ENCODE measurements at places on chromosomes 4 and X.

- peak overlapping the region; percentile 78 for H3K27ac ChIP-seq
- H3K36me3 ChIP-seq: no peaks in the 10 kb centered on the region
- peaks cover 9% of the 10 kb centered on the region for H3K27me3 ChIP-seq
- H3K4me3 ChIP-seq: peak overlapping the region; percentile 90
Measured at GRCh38 chrX:41923978-41924683, 777 bp upstream of the CASK start.

DNA sequence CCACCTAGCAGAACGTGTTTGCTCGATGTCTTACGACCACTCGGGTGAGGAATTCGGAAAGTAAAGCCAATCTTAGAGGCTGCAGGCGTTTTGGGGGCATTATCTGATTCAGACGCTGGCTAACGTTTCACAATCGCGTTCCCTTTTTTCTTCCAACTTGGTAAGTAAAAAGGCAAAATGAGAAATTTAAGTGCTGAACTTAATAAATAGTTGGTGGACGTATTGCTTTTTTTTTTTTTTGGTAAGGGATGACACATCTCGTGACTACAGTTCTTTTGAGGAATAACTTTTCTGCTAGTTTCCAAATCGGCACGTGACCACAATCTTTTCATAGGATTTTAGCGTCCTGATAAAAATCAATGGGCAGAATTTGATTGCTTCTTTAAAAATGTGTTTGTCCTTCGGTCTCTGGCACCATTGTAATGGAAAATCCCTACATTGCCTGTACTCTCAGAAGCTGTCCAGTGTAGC is 848 bp downstream of the RAB9A start:
- peaks cover 57% of the 10 kb centered on the region for H3K4me1 ChIP-seq
- H3K4me3 ChIP-seq: peak overlapping the region; percentile 91
- peaks cover 1% of the 10 kb centered on the region for H3K27me3 ChIP-seq
- DNase-seq: no peak
- H3K27ac ChIP-seq: peak overlapping the region; percentile 91

DNA sequence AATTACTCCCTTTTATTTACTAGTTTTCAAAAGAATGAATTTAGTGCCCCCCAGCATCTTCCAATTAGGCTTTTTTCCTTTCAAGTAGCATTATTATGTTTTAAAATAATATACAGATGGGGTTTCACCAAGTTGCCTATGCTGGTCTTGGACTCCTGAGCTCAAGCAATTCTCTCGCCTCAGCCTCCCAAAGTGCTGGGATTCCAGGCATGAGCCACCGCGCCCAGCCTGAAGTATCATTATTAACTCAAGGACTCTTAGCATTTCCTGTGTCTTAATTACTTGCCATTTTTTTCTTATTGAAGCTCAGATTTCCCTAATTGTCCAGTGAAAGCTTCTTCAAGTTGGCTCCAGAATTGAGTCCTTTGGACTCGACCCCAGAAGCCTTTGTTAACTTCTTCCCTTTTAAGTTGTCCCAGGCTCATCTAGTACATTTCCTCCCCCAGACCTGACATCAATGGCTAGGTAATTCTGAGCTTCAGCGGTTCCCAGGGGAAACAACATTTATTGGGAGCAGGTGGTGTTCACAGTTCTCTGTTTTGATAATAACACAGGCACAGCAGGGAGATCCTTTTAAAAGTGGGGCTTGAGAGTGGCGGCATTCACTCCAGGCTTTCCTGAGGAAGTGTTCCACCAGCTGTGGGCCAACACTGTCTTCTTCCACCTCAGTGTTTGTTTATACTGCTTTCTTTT is 10.0 kb downstream of the SAT1 start:
- H3K36me3 ChIP-seq: no peaks in the 10 kb centered on the region
- no peaks in the 10 kb centered on the region for H3K27me3 ChIP-seq
- H3K27ac ChIP-seq: no peak overlapping the region
- no peak overlapping the region for H3K4me3 ChIP-seq

DNA sequence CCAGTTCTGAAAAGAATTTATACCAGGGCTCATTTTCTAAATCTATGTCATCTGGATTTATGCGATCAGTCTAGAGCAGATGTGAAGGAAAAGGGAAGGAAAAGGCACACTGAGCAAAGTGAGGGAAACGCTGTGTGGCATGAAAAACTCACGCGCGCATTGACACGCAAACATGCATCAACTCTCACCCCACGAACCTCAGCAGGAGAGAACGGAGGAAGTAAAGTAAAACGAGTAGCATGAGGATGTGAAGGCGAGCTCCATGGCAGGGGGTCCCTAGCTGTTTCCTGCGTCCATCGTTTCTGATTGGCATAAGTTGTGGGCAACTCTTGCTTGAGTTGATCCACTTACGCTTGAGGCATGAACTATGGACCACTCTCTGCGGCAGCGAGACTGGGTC is 102.8 kb upstream of the PDLIM3 start:
- no peak overlapping the region for H3K4me3 ChIP-seq
- no peaks in the 10 kb centered on the region for H3K36me3 ChIP-seq
- DNase-seq: no peak
- no peak overlapping the region for H3K27ac ChIP-seq

- DNase-seq: no peak
- H3K36me3 ChIP-seq: peaks cover 44% of the 10 kb centered on the region
- no peak overlapping the region for H3K4me3 ChIP-seq
- no peak overlapping the region for H3K27ac ChIP-seq
Measured at GRCh38 chr4:84796394-84796793, 170.1 kb downstream of the WDFY3 start.

- H3K36me3 ChIP-seq: peaks cover 22% of the 10 kb centered on the region
- H3K4me1 ChIP-seq: peaks cover 28% of the 10 kb centered on the region
- no peak overlapping the region for H3K27ac ChIP-seq
- no peak for DNase-seq
- no peak overlapping the region for H3K4me3 ChIP-seq
- peaks cover 1% of the 10 kb centered on the region for H3K27me3 ChIP-seq
Measured at GRCh38 chr4:159312236-159312635, 209.4 kb downstream of the RAPGEF2 start.

DNA sequence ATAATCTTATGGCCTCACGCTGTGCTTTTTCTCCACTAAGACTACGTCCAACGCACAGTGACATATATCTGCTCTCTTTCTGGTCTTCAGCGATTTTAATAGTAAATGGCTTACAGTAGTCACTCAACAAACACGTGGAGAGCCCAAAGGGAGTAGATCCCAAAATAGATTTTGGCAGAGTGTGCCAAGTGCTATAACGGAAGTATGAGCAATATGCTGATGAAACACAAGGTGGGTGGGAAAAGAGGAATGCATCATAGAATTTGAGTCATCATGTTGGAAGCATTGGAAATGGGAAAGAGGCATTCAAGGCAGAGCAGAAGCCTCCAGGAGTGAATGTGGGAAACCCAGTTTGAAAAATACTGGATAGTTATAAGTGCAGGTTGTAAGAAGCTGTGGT is 129.1 kb upstream of the LDB2 start:
- DNase-seq: peak; percentile 98
- peak overlapping the region; percentile 92 for H3K27ac ChIP-seq
- H3K4me1 ChIP-seq: peaks cover 80% of the 10 kb centered on the region
- H3K4me3 ChIP-seq: peak overlapping the region; percentile 48

- no peak overlapping the region for H3K27ac ChIP-seq
- no peaks in the 10 kb centered on the region for H3K27me3 ChIP-seq
- DNase-seq: no peak
- no peak overlapping the region for H3K4me3 ChIP-seq
- H3K4me1 ChIP-seq: no peaks in the 10 kb centered on the region
- no peaks in the 10 kb centered on the region for H3K36me3 ChIP-seq
Measured at GRCh38 chrX:27435031-27435430, 28.1 kb downstream of the PPP4R3C start.

DNA sequence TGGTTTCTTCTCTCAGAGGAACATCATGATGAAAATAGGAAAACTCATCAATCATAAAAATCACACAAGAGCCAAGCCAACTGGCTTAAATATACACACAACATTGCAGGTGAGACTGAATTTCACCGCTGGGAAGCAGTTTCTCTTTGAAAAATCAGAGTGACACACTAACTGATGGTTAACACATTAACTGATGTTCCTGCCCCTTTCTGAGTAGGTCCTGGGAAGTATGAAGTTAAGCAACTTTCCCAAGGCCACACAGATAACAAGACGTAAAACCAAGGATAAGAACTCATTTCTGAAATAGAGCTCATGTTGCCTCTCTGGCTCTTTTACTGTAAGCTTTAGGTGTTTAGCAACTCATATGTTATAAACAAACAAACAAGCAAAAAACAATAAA is 813.7 kb upstream of the HS3ST1 start:
- H3K27me3 ChIP-seq: no peaks in the 10 kb centered on the region
- no peak overlapping the region for H3K27ac ChIP-seq
- DNase-seq: no peak

DNA sequence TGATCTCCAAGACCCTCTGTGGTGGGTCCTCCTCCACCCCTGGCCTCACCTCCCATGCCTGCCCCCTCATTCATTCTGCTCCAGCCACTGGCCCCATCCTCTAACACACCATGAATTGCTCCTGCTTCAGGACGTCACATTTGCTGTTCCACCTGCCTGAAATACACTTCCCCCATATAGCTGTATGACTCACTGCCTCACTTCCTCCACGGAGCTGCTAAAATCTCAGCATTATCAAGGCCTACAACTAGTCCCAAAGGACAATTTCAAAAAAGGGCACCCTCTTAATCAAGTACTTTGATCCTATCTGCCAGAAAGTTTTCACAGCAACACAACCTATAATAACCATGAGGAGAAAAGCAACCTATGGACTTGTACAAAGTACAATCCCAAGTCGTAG is 43.6 kb upstream of the PHOX2B start:
- no peaks in the 10 kb centered on the region for H3K4me1 ChIP-seq
- no peak for DNase-seq
- H3K4me3 ChIP-seq: no peak overlapping the region
- peaks cover 20% of the 10 kb centered on the region for H3K27me3 ChIP-seq

DNA sequence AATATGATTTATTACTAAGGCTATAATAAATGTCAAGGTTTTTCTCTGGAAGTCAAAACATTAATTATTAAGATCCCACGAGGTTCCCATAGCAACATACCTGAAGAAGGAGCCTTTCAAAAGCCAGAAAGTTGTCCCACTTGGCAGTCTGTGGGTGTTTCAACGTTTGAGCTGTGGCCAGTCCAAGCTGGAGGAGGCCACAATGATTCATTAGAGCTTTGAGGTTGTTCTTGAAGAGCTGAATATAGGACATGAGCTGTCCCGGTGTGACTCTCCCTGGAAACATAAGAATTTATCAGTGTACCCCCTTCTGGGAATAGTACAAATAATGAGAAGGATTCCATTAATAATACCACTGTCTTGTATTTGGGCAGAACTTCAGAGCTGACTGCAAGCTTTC is 92.1 kb downstream of the SCFD2 start:
- peaks cover 23% of the 10 kb centered on the region for H3K4me1 ChIP-seq
- H3K36me3 ChIP-seq: peaks cover 22% of the 10 kb centered on the region
- no peaks in the 10 kb centered on the region for H3K27me3 ChIP-seq
- H3K27ac ChIP-seq: peak overlapping the region; percentile 52
- no peak overlapping the region for H3K4me3 ChIP-seq
- peak; percentile 48 for DNase-seq

- peak overlapping the region; percentile 37 for H3K27ac ChIP-seq
- peaks cover 26% of the 10 kb centered on the region for H3K4me1 ChIP-seq
- no peaks in the 10 kb centered on the region for H3K27me3 ChIP-seq
- DNase-seq: peak; percentile 47
- peaks cover 7% of the 10 kb centered on the region for H3K36me3 ChIP-seq
Measured at GRCh38 chr4:186781032-186781917, 57.6 kb upstream of the FAT1 start.

DNA sequence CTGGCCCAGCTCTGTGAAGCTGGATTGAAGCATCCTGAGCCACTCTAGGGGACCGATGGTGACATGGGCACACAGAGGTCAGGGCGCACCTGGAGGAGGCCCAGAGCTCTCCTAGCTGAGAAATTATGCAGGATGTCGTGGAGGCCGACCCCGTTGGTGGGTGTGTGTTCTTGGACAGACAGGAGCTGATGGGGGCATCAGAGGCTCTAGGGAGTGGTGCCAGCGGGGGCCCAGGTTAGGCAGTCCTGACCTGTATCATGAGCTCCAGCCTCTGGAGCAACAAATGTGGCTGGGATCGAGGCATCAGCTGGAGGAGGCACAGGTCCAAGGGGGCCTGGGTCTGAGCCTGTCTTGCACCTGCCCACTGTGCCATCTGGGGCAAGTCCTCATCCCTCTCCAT is 124.6 kb upstream of the PSAPL1 start:
- DNase-seq: no peak
- peaks cover 16% of the 10 kb centered on the region for H3K27me3 ChIP-seq
- peaks cover 17% of the 10 kb centered on the region for H3K4me1 ChIP-seq
- no peak overlapping the region for H3K4me3 ChIP-seq
- no peak overlapping the region for H3K27ac ChIP-seq
- peaks cover 11% of the 10 kb centered on the region for H3K36me3 ChIP-seq

DNA sequence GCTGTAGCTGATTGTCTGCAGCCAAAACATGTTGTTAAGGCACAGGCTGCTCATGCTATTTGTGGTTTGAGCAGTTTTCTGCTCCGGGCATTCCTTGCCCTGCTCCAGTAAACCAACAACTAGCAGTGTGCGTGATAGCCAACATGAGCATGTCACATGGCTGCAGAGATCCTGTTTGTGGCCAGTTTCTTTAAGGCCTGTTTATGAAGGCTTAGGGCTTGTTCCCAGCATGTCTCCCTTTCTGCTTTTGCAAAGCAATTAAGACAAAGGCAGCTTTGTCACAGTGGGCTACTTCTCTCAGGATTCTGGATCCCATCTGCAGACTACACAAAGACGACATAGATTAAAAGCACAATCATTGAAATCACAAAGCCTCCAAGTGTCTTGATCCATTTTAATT is 160.5 kb downstream of the ZNF518B start:
- peaks cover 74% of the 10 kb centered on the region for H3K4me1 ChIP-seq
- peaks cover 4% of the 10 kb centered on the region for H3K36me3 ChIP-seq
- no peak overlapping the region for H3K4me3 ChIP-seq
- peak; percentile 85 for DNase-seq

- no peak for DNase-seq
- H3K36me3 ChIP-seq: no peaks in the 10 kb centered on the region
- H3K27me3 ChIP-seq: peaks cover 10% of the 10 kb centered on the region
Measured at GRCh38 chr4:149076401-149076800, 634.2 kb upstream of the NR3C2 start.

- no peak overlapping the region for H3K4me3 ChIP-seq
- no peak for DNase-seq
- peaks cover 13% of the 10 kb centered on the region for H3K36me3 ChIP-seq
Measured at GRCh38 chr4:78846258-78846657, 70.1 kb downstream of the BMP2K start.

DNA sequence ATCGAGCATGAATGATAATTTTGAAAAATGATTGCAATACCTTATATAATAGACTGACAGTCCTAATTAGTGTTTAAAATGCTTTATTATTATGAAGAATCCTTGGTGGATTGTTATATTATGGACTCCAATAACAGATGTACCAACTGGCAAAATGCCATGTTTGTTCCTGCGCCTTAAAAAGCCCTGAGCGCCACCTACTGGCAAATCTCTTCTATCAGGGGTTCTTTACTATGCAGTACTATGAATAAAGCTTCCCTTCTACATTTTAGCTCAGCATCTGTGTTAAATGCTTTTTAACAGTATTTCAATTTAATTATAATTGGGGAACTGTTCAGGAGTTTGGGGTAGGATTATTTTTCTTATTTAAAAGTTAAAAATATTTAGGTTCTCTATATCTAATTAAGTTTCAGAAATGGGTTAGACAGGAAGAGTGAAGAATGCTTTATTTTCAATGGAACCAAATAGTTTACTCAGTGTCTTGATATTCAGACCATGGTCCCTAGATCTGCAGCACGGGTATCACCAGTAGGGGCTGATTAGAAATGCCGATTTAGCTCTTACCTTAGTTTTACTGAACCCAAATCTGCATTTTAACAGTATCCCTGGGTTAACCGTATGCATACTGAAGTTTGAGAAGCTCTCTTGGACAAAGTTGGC is 20.0 kb downstream of the CFAP97 start:
- peak; percentile 82 for DNase-seq
- H3K27me3 ChIP-seq: no peaks in the 10 kb centered on the region
- H3K27ac ChIP-seq: no peak overlapping the region
- H3K36me3 ChIP-seq: no peaks in the 10 kb centered on the region
- peaks cover 24% of the 10 kb centered on the region for H3K4me1 ChIP-seq
- H3K4me3 ChIP-seq: no peak overlapping the region
